ENCODE measurements at places on chromosomes 7 and 10.

DNA sequence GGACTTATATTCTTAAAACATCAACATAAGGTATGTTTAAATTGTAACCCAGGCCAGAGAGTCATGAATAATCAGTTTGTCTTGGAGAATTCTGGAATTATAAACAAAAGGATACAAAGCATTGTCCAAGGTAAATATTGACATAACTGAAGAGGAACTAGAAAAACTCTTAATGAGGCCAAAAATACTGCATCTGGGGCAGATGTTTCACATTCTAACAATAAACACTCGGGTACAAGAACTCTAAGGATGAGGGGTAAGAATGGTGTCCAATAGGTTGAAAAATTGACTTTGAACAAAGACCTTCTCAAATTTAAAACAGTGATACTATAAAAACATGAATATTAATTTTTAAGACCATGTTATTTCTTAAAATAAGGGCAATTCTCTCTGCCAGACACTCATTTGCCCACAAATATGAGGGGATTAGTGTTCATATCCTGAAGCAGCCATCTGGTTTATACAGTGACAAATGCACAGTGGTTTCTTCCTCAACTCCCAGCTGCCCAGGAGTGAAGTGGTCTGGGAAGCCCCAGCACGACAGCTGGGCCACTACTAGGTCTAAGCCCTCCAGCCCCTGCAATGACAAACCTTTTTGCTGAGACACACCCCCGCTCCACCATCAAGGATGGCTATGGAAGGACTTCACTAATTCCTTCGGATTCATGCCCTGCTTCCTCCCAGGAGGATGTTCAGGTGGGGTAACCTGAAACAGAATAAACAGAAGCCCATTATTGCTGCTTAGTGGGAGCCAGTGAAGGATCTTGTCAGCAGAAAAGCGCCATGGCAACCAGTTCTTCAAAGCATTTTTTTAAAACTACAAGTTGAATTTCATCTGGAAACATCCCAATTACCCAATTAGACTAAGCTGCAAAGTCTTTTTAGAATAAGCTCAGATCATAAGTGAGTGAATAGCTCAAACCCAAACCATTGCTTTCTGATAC is 107.5 kb upstream of the ARID5B start:
- no peak for DNase-seq

DNA sequence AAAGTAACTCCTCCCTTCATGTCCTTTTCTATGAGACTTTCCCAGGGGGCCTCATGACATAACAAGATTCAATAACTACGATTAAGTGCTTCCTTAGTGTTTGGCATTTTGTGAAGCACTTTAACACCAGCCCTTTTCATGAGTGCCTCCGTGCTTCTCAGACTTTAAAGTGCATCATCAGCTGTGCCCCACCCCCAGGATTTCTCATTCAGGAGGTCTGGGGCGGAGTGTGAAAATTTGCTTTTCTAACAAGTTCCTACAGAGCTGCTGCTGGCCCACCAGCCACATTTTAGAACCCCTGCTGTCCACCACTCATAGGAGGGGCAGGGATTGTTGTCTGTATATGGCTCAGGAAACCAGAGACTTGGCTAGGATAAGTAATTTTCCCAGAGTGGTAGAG is 445.3 kb downstream of the LRMDA start:
- DNase-seq = no peak

GRCh38 chr10:114301177-114301576 is 62.1 kb downstream of the VWA2 start:
- no peak for DNase-seq

GRCh38 chr7:81604075-81604807 is 165.6 kb downstream of the HGF start:
- DNase-seq = no peak

GRCh38 chr10:23037561-23037960 is 57.8 kb upstream of the MSRB2 start:
- no peak for DNase-seq

DNA sequence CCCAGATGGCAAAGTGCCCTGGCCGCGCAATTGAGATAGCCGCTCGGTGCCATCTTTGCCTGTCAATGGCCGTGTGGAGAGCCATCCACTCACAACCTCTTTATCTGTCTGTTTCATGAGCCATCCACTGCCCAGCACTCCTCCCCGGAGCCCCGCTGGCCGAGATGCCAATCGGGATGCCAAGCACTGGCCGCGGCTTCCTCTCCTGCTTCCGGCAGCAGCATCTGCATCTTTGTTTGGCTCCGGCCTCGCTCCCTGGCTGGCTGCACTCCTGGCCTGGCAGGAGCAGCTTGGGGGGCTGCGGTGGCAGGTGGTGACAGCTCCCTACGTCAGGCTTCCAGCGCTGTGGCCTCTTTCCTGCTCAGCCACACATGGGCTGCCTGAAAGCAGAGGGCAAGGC is 231.7 kb downstream of the USP6NL start:
- no peak for DNase-seq

GRCh38 chr10:100984672-100985177 is 2.6 kb downstream of the MRPL43 start:
- no peak for DNase-seq

DNA sequence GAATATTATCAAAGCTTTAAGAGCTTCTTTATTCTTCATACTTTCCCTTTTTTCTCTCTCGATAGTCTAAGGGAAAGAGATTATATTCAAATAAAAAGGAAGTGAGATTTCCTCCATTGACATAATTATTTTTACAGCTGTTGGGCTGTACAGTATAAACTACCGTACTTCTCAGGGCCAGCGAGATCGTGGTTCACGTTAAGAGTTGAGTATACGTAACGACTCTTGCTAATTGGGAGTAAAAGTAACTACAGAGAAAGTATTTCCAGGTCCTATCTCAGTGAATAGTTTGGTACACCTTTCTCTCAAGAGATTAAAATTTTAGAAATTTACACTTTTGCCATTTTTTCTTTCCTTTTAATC is 57.8 kb downstream of the INPP5F start:
- no peak for DNase-seq

DNA sequence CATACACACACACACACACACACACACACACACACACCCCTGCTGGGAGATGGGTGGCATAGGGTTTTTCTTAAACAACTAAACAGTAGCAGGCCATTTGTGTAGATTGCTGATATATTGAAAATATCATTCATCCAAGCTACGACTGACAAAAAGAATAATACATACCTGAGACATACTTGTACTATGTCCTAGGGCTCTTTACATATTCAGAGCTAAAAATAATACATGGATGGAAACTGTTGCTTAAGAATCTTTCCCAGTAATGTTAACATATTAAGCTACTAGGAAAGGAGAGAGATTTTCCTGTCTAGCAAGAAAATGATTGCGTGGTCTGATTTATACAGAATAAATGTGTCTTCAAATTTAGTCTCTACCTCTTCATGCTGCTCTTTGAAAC is 40.2 kb upstream of the TUBB8 start:
- DNase-seq = no peak

GRCh38 chr7:376306-377079 is 86.5 kb downstream of the FOXL3 start:
- no peak for DNase-seq

GRCh38 chr7:24619978-24620377 is 46.7 kb downstream of the PALS2 start:
- DNase-seq = no peak

- DNase-seq = no peak
Observed at GRCh38 chr7:37758501-37759045, 75.0 kb downstream of the GPR141 start.

- DNase-seq = no peak
Observed at GRCh38 chr10:132120200-132120599, 54.5 kb downstream of the JAKMIP3 start.

DNA sequence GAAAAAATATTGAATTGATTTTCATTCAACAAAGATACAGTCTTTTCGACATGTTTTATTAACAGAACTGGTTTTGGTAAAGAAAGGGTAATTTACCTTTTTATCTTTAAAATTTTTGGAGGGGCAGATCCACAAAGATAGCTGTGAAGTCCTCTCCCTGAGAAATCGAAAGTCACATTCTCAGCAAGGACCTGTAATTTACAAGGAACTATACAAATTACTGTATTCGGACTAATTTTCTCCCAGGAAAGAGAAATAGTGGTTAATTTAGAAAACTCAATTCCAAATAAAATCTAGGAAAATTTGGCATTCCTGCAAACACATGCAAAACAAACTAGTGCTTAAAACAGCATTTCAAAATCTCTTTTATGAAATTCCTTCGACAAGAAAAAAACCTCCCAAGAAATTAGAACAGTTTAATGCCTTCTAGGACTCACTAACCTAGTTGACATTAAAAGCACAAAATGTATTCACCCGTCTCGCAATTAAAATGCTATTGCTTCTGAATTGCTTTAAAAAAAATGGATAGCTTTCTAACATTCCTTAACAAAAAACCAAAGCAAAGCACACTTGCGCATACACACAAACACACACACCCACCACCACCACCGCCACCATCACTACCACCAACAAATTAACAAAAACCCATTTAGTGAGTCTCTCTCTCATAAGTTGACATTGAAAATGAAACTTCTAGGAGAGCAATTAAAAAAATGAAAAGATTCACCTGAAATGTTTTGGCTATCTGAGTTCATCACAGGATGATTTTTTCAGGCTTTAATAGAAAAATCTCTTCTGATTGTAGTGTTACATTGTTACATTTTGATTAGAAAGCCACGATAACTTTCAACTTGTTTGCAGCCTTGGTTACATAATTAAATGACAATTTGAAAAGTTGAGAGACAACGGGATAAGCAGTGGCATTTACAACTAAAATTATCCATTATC is 4.0 kb upstream of the NKX2-3 start:
- no peak for DNase-seq

- DNase-seq = no peak
Observed at GRCh38 chr7:112385516-112385915, 64.7 kb upstream of the IFRD1 start.

Data from CD4-positive, alpha-beta memory T cell (primary cell).